Fibroblast of skin of right biceps (primary cell): ENCODE measurements at places on chromosomes 6 and 20.

- DNase-seq, result no peak
Observed at GRCh38 chr6:157383471-157383870, 2.5 kb downstream of the ZDHHC14 start.

- DNase-seq, result peak; percentile 33
Observed at GRCh38 chr6:109441069-109441816, 719 bp downstream of the SMPD2 start.

DNA sequence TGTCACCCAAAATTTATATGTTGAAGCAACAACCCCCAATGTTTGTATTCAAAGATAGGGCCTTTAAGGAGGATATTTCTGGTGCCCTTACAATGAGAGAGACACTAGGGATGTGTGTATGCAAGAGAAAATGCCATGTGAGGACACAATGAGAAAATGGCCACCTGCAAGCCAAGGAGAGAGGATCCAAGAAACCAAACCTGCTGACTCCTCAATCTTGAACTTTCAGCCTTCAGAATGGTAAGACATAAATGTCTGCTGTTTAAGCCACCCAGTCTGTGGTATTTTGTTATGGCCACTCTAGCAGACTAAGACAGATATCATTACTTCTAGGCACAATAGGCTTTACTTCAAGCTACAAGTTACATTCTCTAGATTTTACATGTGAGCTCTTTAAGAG, 1145.1 kb upstream of the MAP3K7 start:
- no peak for DNase-seq

DNA sequence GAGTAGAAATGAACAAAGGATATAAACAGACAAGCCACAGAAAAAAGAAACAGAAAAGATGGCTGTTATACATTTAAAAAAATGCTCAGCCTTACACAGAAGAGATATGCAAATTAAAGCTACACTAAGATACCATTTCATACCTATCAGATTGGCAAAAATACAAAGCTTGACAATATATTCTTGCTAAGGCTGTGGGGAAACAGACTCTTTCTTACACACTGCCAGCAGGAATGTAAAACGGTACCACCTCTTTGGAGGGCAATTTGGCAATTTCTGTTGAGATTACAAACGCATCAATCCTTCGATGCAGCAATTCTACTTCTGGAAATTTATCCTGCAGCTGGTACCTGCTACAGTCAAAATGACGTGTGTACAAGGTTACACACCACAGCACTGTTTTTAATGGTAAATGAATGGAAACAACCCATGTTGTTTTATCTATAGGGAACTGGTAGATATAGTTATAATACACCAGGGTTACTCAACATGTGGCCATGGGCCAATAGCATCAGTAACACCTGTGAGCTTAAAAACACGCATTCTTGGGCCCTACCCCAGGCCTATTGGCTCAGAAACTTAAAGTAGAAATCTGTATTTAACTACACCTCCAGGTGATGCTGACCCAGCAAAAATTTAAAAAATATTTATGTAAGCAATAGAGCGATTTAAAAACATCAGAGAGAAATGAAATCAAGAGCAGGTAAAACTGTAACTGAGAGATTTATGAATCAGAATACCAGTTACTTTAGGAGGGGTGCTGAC, 53.3 kb downstream of the TRAM2 start:
- no peak for DNase-seq

DNA sequence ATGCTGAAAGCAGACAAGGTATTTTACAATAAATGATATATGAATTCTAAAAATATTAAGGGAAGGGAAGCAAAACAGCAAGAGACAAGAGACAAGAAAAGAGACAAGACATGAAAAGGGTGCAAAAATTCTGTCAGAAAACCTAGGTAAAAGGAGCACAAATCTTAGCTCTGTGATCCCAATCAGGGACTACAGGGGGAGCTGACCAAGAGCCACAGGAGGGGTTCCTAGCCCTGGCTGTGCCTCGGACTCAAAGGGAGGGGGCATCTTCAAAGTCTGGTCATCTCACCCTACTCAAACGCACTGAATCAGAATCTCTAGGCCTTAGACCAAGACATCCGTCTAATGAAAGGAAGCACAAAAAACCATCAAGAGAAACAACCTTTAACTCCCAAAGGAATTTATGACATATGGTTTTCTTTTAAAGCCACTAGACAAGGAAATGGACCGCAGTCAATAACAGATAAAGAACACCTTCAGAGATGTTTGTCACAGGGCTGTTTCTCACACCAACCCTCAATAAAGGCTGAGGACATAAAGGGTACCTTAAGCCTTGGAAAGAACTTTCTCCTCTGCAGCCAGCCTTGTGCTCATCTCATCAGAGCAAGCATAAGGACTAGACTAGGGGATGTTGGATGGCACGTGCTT, 130.4 kb upstream of the CDYL start:
- no peak for DNase-seq

GRCh38 chr6:49980898-49981297, 11.5 kb upstream of the DEFB113 start:
- DNase-seq, result peak; percentile 54

GRCh38 chr20:21182832-21183563, 57.1 kb downstream of the KIZ start:
- peak; percentile 94 for DNase-seq

DNA sequence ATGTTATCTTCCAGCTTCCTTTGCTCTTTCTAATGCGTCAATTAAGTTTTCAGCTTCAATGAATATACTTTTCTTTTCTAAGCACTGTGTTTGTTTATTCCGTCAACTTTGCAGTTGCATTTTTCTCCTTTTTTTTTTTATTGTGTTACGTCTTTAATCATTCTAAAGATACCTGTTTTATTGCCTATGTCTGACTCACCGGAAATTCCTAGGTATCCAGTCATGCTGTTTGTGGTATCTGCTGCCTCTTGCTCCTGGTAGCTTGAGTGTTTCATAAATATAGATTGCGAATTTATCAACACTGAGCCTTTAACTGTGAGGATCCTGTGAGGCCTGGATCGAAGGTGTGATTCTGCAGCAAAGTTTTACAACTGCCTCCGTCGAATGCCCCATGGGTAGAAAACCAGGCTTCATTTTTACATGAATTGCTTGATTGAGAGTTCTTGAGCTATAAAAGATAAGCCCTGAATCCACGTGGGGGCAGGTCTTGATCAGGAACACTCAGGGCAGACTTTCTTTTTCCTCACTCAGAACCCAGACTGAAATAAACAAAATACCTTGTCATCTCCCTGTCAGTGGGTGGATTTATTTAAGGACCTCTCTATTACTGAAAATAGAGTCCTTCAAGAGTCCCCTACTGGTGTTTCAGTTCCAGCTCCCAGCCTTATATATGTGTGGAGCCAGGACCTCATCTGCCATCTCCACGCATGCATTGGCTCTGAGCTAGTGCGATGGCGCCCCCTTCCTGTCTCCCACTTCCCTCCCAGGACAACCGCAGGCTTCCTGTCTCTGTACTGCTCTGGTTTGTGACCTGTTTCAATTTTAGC, 60.1 kb upstream of the LRRC1 start:
- DNase-seq, result peak; percentile 74

- no peak for DNase-seq
Observed at GRCh38 chr6:99333068-99333467, 16.4 kb downstream of the FAXC start.

GRCh38 chr6:116437656-116438055, 23.5 kb upstream of the CALHM6 start:
- DNase-seq, result no peak

DNA sequence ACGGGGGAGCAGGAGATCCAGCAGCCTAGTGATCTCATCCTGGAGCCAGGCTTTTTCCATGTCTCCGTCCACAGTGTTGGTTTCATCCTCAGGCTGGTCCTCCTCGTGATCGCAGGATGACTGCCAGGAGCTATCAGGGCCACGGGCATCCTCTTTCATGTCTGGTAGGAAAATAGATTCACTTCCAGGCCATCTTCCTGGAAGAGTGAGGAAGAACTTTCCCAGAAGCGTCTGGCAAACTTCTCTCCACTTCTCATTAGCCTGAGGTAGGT, 15.3 kb upstream of the SLC9A8 start:
- DNase-seq, result no peak

DNA sequence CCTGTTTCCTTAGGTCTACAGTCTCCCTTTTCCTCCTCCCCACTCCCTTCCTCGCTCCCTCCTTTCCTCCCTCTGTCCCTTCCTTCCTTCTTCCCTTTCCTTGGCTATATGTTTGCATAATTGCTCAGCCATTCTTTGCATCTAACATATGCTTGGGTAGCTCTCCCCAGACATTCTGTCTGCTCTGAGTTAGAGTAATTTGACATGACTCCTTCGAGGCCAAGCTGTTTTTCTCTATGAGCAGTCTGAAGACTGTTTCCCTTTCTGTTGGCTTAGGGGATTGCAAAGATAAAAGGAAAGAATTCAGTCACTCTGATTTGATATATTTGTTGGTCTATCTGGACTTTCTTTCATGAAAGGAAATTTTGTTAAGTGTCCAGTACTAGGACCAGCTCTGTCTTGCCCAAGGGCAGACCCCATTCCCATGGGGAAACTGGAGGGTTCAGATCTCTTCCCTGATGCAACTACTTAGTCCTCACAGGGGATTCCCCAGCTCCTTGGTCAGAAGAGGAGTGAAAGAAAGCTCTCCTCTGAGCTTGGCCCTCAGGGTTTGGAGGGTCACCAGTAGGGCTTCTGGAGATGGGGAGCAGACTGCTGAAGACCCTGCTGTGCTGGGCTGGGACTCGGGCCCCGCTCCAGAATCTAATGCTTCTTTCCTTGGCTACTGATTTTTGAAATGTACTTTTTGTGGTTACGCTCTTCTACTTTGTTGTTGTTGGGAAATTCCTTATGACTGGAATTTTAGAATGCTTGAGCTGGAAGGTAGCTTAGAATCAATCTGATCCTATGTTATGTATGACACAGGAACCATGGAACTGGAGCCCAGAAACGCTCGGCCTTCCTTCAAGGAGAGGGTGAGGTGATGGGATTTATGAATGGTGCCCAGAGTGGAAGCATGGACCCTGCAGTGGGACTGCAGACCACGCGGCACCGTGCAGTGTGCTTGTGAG, 63.7 kb upstream of the SLC22A23 start:
- peak; percentile 71 for DNase-seq

DNA sequence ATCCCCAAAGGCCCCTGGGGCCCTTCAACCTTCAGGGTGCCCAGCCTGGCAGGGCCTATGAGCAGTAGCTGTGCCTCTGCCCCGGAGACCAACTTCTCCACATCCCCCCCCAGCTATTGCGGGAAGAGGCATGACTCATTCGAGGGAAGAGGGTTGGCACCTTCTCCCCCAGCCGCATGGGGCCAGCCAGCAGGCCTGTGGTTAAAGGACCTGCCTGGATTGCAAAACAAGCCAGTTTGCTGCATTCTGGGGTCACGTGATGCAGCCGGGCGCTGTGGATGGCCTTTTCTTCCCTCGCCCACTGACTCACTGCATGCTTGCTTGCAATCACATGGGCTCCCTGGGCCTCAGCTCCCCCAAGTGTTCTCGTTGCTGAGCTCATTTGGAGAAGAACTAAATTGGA, 182.5 kb downstream of the MAFB start:
- DNase-seq, result peak; percentile 97

DNA sequence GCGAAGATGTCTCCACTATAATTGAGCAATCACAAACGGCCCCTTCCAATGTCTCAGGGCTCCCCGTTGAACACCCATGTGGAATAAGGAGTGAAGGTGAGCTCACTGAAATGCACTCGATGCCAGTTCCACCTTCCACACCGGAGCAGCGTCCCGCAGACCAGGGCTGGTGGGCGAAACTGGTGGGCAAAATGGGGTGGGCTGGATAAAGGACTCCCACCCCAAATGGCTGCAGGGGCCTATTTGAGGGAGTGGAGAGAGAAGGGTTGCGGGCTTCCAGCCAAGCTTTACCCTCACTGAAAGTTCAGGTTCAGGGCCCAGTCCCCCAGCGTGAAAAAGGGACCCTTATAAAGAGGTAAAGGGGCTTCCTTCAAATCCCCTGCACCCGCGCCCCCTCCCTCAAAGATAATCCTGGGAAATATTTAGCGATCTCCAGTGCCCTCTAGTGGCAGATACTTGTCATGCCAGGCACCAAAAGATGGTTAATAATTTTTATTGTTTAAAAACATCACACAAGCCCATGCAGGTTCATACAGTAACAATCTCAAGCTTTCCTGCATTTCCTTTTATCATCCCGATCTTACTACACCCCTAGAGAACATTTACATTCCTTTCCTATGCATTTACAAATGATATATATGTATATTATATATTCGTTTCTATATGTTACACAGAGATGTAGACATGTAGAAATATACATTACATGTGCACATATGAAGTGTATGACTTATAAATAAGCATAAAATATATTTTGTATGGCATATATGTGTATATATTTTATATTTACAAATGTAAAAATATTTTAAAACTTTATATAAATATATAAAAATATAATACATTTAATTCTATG, 58.2 kb upstream of the NKX2-2 start:
- peak; percentile 15 for DNase-seq

GRCh38 chr6:113047148-113047547, 700.0 kb downstream of the RFPL4B start:
- DNase-seq, result peak; percentile 98

GRCh38 chr6:127205036-127205435, 61.6 kb upstream of the RNF146 start:
- no peak for DNase-seq

GRCh38 chr6:156598071-156598854, 178.9 kb upstream of the ARID1B start:
- no peak for DNase-seq

GRCh38 chr6:53233309-53233708, 84.7 kb upstream of the GCM1 start:
- peak; percentile 8 for DNase-seq

GRCh38 chr6:26331218-26332073, 33.6 kb upstream of the BTN3A2 start:
- peak; percentile 70 for DNase-seq

DNA sequence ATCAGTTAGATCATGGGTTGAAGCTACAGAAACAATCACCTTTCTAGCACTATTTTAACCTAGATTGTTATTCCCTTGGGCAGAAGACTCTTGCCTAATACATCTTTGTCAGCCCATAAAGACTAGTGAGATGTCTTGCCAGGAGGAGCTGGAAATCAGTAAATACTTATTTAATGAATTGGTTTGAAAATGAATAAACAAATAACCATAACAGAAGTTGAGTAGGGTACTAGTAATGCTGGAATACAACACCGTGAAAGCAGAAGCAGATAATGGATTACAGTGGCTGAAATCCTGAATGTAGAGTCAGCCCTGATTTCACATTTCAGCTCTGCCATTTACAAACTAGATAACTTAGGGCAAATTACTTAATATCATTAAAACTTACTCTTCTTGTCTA, 236.1 kb downstream of the PACRG start:
- no peak for DNase-seq
